Heart left ventricle (tissue), 16 donors: ENCODE measurements at places on chromosomes 12 and 14. TPM values are rescaled to one million over a fixed set of nuclear protein-coding genes. Genes with fewer than 3 reads are reported as not detected.

- no peaks in the 10 kb centered on the region for H3K4me1 ChIP-seq
- no peak overlapping the region for H3K4me3 ChIP-seq
- DNase-seq: no peak
Measured at GRCh38 chr14:55248411-55248810, 22.8 kb upstream of the FBXO34 start.

The TBX3 gene
- 11.6 TPM for polyA plus RNA-seq

- H3K27ac ChIP-seq: no peak overlapping the region
- H3K36me3 ChIP-seq: no peaks in the 10 kb centered on the region
- H3K4me1 ChIP-seq: no peaks in the 10 kb centered on the region
- no peak overlapping the region for H3K4me3 ChIP-seq
Measured at GRCh38 chr14:94376976-94377865, 11.2 kb downstream of the SERPINA1 start.

The HHIPL1 gene
- 0.86 TPM for polyA plus RNA-seq

- no peak for DNase-seq
- H3K27me3 ChIP-seq: no peaks in the 10 kb centered on the region
- H3K27ac ChIP-seq: peak overlapping the region; percentile 13
- H3K4me3 ChIP-seq: no peak overlapping the region
- H3K4me1 ChIP-seq: peaks cover 5% of the 10 kb centered on the region
Measured at GRCh38 chr14:68841016-68841809, 48.3 kb upstream of the ZFP36L1 start.

The RNASE7 gene
- not detected for polyA plus RNA-seq

DNA sequence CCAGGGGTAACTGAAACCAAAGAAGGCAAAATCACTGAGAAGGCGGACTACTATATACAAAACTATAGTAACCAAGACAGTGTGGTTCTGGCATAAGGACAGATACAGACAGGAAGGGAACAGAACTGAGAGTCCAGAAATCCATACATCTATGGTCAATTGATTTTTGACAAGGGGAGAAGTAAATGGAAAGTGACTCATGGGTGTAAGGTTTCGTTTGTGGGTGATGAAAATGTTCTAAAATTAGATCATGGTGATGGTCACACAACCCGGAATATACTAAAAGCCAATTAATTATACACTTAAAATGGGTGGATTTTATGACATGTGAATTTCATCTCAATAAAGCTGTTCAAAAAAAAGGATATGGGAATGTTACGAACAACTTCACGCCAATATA lies 18.7 kb downstream of the ANGEL1 start:
- DNase-seq: no peak
- H3K4me1 ChIP-seq: no peaks in the 10 kb centered on the region
- H3K4me3 ChIP-seq: no peak overlapping the region

DNA sequence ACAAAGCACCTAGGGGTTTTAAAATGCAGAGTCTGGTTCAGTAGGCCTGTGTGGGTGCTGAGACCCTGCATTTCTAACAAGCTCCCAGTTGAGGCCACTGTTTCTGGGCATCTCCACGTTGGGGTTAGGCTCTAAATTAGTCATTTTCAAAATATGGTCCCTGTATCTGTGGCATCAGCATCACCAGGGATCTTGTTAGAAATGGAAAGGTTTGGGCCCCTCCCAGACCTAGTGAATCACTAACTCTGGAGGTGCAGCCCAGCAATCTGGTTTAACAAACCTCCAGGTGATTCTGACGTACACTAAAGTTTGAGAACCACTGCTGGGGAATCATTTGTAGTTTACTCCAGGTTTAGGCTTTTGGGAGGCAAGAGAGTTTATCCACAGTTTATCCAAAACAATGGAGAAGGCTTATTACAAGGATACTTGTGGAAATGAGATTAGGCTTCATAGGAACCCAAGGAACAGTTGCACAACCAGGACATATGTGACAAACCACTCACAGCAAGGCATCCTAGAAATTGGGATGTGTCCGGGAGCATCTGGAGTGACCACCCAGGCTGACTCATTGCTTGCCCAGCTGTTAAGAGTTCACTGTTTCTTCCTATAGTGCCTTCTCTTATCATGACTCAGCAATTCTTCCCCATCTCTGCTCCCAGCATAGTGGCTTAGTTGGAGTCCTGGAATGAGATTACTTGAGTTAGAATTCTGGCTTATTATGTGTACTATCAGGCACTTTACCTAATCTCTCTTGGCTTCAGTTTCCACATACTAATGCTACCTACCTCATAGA lies 71.6 kb upstream of the STXBP6 start:
- no peaks in the 10 kb centered on the region for H3K4me1 ChIP-seq
- peak overlapping the region; percentile 41 for H3K27ac ChIP-seq
- no peaks in the 10 kb centered on the region for H3K27me3 ChIP-seq
- no peak for DNase-seq

DNA sequence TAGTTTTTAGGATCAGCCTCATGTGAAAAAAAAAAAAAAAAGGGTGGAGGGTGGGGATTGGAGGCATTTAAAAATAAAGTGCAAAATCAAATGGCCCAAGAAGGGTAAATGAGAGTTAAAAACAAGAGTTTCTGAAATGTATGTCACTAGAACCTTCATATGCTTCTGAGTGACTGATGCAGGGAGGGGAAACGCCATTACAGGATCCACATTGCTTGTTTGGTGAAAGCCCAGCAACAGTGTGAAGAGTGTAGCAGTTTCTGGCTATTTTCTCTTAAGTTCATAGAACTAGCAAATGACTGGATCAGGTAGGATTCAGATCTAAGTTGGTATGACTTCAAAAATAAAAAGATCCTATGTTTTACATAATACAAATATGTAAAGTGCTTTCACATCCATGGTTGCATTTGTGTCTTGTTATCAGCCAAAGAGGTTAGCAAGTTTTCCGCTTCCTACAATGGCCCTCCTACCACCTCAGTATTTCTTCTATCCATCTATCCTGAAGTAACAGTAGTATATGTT lies 2.9 kb downstream of the CHPT1 start:
- H3K4me1 ChIP-seq: peaks cover 47% of the 10 kb centered on the region
- DNase-seq: no peak
- no peaks in the 10 kb centered on the region for H3K27me3 ChIP-seq
- no peak overlapping the region for H3K4me3 ChIP-seq
- H3K27ac ChIP-seq: peak overlapping the region; percentile 97
- no peaks in the 10 kb centered on the region for H3K36me3 ChIP-seq

GRCh38 chr12:68349220-68349621 lies 17.1 kb upstream of the MDM1 start:
- no peak overlapping the region for H3K27ac ChIP-seq
- H3K36me3 ChIP-seq: no peaks in the 10 kb centered on the region
- peaks cover 6% of the 10 kb centered on the region for H3K27me3 ChIP-seq
- no peak overlapping the region for H3K4me3 ChIP-seq

DNA sequence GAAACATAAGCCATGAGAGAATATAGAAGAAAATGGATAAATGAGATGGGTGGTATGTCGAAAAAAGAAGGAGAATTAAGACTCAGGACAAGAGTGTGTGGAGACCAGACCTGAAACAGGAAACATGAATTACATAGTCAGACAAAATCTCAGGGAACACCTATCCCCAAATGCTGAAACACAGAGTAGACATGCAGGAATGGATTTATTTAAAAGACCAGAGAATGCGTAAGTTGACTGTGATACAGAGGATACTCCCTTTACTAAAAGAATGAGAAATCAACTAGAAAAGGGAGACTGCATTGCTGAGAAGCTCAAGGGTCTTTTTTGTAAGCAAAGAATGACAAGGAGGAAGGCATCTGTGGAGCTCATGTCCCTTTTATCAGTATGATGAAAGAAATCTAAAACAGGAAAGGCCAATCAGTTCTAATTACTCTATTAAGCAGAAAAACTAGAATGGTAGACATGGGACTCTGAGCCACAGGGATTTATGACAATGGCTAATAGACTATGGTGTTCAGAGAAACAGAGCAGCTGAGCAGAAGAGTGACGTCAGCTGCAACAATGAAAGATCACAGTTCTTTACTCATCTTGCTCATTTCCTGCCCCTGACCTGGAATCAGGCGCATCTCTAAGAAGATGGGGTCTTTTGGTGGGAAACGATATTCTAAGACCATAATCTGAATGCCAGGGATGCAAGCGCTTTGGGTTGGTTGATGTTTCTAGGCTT lies 138.9 kb upstream of the DHRS4 start:
- DNase-seq: no peak
- H3K27me3 ChIP-seq: no peaks in the 10 kb centered on the region
- H3K4me1 ChIP-seq: no peaks in the 10 kb centered on the region
- H3K36me3 ChIP-seq: no peaks in the 10 kb centered on the region
- H3K27ac ChIP-seq: no peak overlapping the region

DNA sequence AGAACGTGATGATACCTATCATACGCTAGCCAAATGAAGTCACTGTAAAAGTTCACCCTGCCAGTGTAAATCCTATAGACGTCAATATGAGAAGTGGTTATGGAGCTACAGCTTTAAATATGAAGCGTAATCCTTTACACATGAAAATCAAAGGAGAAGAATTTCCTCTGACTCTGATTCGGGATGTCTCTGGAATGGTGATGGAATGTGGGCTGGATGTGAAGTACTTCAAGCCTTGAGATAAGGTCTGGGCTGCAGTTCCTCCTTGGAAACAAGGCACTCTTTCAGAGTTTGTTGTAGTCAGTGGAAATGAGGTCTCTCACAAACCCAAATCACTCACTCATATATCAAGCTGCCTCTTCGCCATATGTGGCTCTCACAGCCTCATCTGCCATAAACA lies 53.1 kb upstream of the NAP1L1 start:
- no peak overlapping the region for H3K4me3 ChIP-seq
- H3K27ac ChIP-seq: no peak overlapping the region
- no peak for DNase-seq
- no peaks in the 10 kb centered on the region for H3K36me3 ChIP-seq
- no peaks in the 10 kb centered on the region for H3K27me3 ChIP-seq
- H3K4me1 ChIP-seq: no peaks in the 10 kb centered on the region

DNA sequence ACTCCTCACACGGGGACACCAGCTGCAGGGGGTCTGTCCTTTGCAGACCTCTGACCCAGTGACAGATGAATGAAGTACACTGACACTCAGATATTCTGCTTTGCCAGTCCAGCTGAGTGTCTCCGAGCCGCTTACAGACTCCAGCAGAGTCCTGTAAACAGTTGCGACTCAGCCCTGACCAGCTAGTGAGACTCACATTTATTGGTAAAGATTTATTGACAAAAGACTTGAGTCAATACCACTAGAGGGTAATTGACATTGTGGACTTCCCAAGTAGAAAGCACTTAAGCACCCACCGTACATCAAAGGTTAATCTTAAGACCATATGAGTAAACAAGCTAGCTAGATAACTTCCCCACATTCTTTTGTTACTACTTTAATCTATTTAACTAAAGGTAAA lies 9.8 kb upstream of the FKBP4 start:
- no peaks in the 10 kb centered on the region for H3K27me3 ChIP-seq
- DNase-seq: no peak
- no peak overlapping the region for H3K4me3 ChIP-seq
- H3K27ac ChIP-seq: no peak overlapping the region
- no peaks in the 10 kb centered on the region for H3K36me3 ChIP-seq

The PTPRQ gene
- not detected for polyA plus RNA-seq

- H3K27ac ChIP-seq: no peak overlapping the region
- DNase-seq: no peak
- H3K4me3 ChIP-seq: no peak overlapping the region
- no peaks in the 10 kb centered on the region for H3K27me3 ChIP-seq
- H3K4me1 ChIP-seq: no peaks in the 10 kb centered on the region
- no peaks in the 10 kb centered on the region for H3K36me3 ChIP-seq
Measured at GRCh38 chr14:20830831-20831230, 28.2 kb upstream of the RNASE1 start.
